ENCODE measurements at places on chromosomes 12 and 14.

DNA sequence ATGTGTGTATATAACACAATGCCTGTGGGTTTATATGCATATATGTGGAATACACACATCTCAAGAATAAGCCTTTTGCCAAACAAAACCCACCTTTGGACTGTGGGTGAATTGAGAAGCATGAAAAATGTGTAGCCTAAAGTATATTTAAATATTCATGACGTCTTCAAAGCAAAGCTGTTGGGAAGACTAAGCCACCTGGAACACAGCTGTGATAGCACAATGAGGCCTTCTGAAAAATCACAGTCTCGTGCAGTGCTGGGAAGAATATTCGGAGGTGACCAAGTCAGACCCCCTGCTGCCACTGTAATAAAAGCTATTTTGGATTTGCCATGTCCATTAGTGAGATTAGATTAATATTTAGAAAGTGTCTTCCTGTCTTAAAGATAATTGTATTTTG is 51.5 kb downstream of the SUDS3 start:
- DNase-seq, result no peak

DNA sequence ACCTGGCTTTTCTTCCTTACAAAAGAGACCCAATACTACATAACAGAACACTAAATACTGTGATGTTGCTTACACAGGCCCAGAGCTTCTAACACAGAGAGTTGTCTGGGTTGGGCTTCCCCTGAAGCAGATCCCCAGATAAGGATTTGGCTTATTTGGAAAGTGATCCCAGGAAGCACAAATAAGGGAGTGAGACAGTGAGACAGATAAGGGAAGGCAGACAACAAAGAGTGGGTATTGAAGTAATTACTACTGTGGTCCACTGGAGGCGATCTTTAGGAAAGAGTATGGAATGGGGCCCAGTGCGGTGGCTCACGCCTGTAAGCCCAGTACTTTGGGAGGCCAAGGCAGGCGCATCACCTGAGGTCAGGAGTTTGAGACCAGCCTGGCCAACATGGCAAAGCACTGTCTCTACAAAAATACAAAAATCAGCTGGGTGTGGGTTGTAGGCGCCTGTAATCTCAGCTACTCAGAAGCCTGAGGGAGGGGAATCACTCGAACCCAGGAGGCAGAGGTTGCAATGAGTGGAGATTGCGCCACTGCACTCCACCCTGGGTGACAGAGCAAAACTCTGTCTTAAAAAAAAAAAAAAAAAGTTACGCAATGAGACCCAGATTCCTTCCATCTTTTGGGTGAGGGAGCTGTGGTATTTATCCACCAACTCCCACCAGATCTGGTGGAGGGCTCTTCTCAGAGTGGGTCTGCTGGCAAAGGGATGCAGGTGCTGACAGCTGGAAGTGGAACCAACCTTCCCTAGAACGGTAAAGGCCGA is 10.2 kb upstream of the C12orf43 start:
- no peak for DNase-seq

DNA sequence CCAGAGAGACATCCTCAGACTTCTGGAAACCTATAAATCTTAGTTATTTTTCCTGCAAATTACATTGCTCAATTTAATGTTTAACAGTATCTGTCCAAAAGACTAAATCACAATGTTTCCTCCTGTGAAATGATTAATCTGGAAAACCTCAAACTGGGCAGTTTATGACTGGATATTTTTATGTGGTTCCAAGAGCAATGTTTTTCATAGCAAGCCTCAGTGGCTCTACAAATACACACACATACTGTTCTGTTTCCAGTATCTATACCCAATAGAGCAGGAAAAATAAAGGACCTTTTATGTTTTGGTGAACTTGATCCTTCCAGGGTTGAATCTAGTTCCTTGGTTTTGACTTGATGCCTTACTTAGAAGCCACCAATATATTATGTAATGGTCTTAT is 9.2 kb downstream of the NID2 start:
- DNase-seq, result no peak

GRCh38 chr12:15717940-15718567 is 71.1 kb downstream of the EPS8 start:
- DNase-seq, result no peak

GRCh38 chr12:49934505-49934904 is 16.0 kb upstream of the AQP2 start:
- DNase-seq, result no peak

DNA sequence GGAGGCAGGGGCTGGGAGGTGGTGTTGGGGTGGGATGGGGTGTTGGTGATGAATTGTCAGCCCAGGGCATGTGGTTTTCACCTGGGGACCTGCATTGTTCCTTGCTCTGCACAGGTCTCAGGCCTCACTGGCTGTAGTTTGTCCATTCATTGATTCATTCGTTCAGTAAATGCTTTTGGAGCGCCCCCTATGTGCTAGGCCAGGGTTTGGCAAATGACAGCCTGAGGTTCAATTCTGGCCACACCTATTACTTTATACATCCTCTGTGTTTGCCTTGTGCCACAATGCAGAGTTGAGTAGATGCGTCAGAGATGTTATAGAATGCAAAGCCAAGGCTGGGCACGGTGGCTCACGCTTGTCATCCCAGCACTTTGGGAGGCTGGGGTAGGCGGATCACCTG is 4.7 kb downstream of the ADCK1 start:
- DNase-seq, result no peak

DNA sequence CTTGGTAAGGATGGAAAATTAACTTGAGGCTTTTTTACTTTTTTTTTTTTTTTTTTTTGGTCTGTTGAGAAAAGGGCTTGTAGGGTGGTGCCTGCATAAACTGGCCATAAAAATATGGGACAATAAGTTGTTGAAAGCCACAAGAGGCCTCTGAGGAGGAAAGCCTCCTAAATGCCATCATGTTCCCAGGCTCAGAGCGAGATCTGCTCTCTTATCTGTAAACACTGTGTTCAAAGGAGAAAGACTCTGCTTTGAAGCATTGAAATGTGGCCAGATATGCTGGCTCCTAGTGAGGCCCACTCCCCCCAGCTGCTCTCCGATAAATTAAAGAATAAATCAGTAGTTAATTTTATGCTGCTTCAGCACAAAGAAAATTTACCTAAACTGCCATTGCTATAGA is 504.9 kb downstream of the DIO2 start:
- no peak for DNase-seq

DNA sequence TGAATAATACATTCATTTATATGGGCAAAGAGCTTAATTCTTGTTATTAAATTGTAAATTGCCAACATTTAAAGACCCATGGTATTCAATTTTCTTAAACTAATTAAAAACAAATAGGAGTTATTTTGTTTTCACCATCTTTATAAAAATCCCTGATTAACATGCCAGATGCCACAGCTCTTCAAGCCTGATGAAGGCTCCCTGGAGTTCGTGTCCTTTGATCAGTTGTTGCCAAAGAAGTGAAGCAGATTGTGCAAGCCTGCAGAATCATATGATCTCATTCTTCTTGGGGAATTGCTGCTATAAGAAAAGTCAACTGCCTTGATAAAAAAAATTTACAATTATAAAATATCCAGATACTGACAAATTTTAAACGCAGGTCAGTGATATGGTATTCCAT is 288.3 kb upstream of the PPFIA2 start:
- no peak for DNase-seq

GRCh38 chr14:85579942-85580341 is 50.0 kb downstream of the FLRT2 start:
- no peak for DNase-seq

- no peak for DNase-seq
These were observed 13.4 kb upstream of the FRMD6 start for GRCh38 chr14:51638071-51638944.

DNA sequence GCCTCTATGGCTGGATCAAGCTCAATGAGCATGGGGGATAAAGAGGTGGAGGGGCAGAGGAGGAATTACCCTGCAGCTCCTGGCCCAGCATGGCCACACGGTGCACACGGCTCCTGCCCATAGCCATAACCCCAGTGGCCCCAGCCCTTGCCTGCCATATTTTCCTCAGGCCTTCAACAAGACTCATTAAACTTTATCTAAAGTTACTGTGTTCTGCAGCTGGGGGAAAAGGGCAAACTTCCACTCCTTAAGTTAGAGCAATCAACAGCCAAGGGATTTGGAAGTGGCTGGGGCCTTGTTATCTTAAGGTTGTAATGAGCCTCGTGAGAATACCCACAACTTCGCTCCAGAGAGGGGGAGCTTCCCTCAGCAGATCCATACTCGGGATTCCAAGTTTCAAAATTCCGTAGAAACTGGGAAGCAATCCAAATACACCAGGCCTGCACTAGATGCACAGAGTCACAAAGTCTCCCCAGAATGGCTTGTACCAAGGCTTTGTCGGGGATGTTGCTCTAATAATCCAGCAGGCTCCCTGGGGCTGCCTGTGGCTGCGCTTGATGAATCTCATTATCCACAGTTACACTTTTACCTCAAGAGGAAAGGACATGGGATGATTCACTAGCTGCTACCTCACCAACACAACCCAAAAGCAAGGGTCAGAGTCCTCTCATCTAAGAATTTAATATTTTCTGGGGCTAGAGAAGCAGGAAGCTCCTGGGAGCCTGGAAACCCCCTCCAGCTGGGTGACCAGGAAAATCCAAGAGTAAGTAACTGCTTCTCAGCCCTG is 13.0 kb upstream of the OR6J1 start:
- no peak for DNase-seq

DNA sequence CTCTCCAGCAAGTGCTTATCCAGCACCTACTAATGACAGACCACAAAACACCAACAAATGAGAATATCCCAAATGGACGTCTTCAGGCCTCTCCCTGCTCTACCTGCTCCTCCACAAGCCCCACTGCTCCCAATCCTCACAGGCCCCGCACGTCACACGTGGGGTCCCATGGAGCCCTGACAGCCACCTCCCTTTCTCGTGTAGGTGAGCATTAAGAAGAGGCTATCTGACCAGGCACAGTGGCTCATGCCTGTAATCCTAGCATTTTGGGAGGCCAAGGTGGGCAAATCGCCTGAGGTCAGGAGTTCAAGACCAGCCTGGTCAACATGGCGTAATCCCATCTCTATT is 5.4 kb downstream of the RIMBP2 start:
- no peak for DNase-seq

GRCh38 chr12:97960741-97961608 is 498.4 kb downstream of the RMST start:
- DNase-seq, result no peak

GRCh38 chr14:61704554-61704953 is 9.2 kb downstream of the HIF1A start:
- no peak for DNase-seq

DNA sequence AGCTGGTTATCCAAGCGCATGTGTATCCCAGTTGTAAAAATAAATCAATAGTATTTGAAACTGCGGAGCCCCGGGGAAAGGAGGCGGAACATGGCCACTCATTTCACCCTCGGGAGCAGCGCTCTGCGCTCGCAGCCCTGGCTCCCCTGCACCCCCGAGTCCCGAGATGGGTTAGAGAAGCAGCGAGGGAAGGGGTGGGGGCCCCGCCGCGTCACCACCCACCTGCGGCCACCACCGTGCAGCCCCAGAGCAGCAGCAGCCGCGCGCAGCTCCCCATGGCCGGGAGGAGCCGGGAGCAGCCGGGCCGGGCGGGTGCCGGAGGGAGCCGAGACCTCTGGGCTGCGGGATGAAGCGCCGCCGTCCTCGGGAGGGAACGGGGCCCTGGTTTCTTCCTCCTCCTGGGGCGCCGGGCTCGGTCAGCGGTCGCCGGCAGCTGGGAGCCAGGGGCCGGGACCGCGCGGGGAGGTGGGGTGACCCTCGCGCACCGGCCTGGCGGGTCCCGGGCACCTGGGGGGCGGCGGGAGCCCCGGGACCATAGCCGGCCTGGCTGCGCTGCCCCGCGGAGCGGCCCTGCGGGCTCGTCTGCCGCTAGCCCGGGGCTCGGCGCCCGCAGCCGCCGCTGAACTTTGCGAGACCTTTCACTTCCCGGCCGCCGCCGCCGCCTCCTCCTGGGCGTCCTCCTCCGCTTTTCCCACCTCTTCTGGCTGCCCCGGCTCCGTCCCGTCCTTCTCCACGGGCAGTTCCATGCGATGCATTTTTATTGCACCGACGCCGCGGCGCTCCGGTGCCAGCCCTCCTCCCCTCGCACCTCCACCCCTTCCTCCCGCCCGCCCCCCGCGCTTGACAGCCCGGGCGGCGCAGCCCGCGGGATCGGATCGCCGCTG is at the start of gene NTN4:
Gene NTN4 (minus strand): TSS at position 732 of the 884 bp plus-strand sequence. CDS start 455 bp downstream, at position 277.
- no peak for DNase-seq

Measured in NCI-H1417 treated with DMSO at 0.1 percent for 48 hours (cell line).